Kidney glomerular epithelial cell (primary cell): ENCODE measurements at places on chromosomes 7 and 10.
A peak's percentile ranks its signal among the peaks of the same experiment; 100 is the strongest.

DNA sequence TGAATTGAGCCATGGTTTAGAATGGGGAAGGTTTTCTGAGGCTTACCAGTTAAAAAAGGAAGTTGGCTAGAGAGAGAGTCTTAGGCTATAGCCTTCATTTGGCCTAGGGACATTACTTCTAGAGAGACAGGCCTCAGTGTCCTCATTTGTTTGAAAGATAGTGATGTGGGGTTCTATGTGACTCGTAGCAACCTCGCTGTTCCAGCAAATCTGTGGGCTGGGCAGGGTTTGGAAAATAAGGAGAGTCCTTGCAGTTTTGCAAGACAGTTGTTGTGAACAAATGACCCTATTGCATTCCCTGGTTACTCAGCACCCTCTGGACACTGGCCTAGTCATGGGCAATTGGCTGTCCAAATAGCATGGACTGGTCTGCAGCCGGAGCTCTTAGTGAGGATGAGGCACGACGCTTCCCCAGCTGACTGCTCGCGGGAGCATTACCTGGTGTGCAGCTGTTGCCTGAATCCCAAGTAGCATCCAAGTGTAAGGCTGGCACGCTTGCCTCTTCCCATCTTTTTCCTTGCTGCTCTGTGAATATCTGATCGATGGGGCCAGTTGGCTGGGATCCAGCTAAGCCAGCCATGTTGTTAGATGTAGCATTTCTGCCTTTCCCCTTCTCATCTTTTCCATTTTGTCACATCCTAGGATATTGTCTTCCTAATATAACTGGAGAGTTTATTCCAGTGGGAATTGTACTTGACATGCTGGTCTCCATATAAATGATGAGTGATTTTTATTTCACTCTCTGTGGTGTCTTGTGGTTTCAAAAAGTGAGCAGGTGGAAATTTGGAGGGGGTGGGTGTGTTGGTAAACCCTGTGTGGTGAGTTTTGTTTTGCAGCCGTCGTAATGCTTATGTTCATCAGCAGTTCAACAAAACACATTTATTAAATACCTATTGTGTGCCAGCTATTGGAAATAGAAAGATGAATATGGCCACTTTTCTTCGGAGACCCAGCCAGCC lies 99.8 kb downstream of the SND1 start:
- DNase-seq = no peak

DNA sequence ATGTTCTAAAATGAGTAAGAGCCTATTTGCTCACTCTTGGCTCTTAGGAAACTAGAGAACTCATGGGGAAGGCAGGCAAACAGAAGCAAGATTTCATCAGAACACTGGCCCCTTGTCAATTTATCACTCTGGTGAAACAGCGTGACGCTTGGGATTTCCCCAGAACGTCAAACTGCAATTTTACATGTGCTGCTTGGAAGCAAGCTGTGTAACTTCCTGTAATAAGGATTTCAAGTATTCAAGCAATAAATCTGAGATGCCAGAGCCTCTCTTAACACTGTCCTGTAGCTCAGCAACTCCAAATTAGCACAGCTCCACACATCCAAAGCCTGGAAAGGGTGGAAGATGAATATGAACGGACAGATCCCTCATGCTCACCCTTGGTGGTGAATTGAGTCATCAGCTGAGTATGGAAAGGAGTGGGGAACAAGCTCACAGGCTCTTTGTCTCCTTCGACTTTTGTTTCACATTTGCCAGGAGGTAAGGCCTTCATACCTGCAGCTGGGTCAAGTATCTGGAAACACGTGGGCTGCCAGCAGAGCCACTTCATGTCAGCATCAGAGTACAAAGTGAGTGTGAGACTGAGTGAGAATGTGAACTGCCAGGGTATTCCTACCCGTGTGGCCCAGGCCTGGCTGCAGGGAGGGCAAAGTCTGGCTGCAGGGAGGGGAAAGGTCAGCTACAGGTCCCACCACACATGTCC lies 140.4 kb upstream of the NAMPT start:
- peak; percentile 93 for DNase-seq

GRCh38 chr7:113078331-113078730 lies 8.3 kb downstream of the GPR85 start:
- DNase-seq = no peak

DNA sequence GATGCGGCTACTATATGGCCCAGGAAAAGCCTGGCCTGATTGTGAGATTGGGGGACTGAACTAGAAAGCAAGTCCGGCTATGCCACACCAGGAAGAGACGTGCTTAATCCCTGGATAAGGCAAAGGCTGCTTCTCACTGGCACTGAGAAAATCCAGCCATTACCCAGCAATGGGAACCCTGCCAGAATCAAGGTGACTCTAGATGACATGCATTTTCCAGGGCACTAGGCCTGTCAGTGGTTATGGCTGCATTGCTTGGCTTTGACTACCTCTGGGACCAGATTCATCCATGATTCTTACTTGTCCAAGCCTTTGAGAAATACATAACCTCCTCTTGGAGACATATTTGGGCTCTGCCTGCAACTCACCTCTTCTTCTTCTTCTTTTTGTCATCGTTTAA lies 317.2 kb downstream of the GRID1 start:
- no peak for DNase-seq

DNA sequence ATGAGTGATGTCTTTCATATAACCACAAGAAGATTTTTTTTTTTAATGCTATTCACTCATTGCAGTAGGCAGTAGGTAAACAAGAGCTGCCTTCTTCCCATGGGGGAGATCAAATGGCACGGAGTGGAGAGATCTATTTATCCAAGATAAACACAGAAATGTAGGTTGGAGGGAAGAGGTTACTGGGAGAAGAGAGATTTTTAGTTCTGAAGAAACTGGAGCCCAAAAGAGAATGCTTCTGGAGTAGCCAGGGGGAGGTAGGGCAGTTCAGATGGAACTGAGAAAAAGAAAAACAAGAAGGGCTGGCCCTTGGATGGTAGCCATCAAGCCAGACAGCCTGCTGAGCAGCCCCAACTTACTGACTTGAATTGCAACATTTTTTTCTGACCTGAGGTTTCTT lies 270.1 kb upstream of the TPK1 start:
- DNase-seq = no peak

- DNase-seq = no peak
Measured at GRCh38 chr7:74299401-74299800, 10.2 kb downstream of the CLIP2 start.

- no peak for DNase-seq
Measured at GRCh38 chr7:66921918-66922486, 977 bp downstream of the TMEM248 start.

GRCh38 chr10:29304264-29304994 lies 15.6 kb downstream of the LYZL1 start:
- DNase-seq = peak; percentile 56

DNA sequence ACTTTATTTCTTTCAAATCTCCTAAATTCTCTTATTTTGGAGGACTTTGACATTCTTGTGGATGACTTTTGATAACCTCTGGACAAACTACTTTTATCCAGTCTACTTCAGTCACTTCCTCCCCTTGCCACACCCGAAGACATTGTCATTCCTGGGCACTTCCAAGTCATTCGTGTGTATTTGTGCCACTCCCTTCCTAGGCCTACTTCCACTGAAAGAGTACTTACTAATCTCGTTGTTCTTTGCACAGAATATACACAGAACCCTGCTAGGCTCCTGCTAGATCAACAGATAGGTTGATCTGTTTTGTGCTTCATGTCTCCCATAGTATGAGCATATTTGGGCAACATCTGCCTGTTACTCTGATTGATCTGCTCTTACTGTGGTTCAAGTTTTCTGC lies 355.4 kb downstream of the HGF start:
- no peak for DNase-seq

- DNase-seq = no peak
Measured at GRCh38 chr7:46297515-46297914, 376.4 kb upstream of the IGFBP3 start.

- no peak for DNase-seq
Measured at GRCh38 chr7:96354881-96355280, 33.0 kb upstream of the SLC25A13 start.

GRCh38 chr10:13847201-13847631 lies 260.5 kb downstream of the PRPF18 start:
- no peak for DNase-seq

GRCh38 chr10:75772153-75772887 lies 340.9 kb downstream of the LRMDA start:
- DNase-seq = no peak

- no peak for DNase-seq
Measured at GRCh38 chr7:144622745-144623144, 213.1 kb downstream of the TPK1 start.

- DNase-seq = peak; percentile 45
Measured at GRCh38 chr10:72260976-72261783, 12.5 kb upstream of the DDIT4 start.

DNA sequence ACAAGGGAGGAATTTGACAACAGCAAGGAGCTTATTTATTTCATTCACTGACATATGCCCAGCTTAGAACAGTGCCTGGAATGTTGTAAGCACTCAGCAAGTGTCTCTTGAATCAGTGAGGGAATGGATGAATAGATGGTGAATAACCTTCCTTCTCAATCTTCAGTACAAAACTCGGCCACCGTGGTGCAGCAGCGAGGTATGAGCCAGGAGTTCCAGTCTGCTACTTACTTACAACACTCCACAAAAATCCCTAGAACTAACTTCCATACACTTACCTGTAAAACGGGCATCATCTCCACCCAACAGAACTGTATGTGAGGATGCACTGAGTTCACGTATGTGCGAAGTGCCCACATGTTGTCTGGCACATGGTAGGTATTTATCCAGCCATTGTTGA lies 237.4 kb downstream of the WDR11 start:
- DNase-seq = peak; percentile 66

- DNase-seq = peak; percentile 98
Measured at GRCh38 chr10:95229724-95230627, 35.9 kb downstream of the ACSM6 start.

GRCh38 chr7:120472892-120473291 lies 199.9 kb downstream of the KCND2 start:
- no peak for DNase-seq

DNA sequence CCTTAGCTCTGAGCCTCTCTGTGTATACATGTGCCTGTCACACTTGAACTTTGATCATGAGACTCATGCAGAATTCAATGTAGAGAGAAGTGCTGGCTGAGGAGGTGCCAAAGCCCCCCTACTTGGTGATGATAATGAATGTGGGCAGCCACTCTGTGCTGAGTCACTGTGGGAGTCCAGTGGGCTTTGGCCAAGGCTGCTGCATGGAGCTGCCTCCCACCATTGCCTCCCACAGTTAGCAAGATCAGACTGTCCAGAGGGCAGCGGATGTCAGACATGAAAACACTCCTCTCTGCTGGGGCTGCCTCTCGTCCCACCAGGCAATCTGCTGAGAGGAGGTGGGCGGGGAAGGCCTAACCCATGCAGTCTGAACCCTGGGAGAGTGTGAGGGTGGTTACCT lies 180.3 kb downstream of the SH2D4B start:
- peak; percentile 4 for DNase-seq

GRCh38 chr7:41277561-41277960 lies 425.3 kb downstream of the INHBA start:
- DNase-seq = no peak

DNA sequence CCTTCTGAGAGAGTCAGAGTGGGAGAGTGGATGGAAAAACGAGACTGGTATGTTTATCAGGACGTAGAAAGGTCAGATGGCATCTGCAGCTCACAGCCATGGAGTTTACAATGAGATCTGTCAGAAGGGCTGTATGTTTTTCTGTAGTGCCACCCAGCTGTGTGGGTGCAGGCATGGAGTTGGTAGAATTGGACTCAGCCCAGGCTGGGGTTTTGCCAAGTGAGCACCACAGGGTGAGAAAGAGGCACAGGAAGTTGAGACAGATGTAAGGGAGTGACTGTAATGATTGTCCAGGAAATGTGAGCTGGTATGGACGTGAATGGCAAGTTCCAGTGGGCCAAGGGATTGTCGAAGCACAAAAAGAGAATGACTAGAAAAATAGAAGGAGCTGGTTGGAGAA lies 9.1 kb upstream of the ZYX start:
- peak; percentile 17 for DNase-seq

DNA sequence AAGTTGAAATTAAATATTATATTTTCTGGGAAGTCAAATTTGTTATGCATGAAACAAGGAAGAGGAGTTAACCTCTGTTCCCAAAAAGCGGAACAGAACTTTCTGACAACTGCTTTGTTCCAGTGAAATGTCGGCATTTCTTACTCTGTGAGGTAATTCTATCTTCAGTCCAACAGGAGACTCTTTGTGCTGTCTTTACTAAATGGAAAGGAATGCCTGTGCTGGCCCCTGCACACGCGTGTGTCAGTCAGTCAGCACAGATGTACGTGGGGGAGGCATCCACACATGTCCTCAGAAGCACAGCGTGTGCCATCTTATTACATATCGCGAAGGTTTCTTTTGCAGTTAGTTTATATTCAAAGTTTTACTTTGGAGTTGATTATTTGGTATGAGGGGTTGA lies 37.5 kb downstream of the NET1 start:
- peak; percentile 77 for DNase-seq

GRCh38 chr7:101896941-101897340 lies 79.5 kb downstream of the CUX1 start:
- no peak for DNase-seq

- no peak for DNase-seq
Measured at GRCh38 chr7:100266576-100267354, 40.7 kb upstream of the SPDYE3 start.

- DNase-seq = no peak
Measured at GRCh38 chr10:69579464-69580060, 6.3 kb upstream of the NEUROG3 start.

DNA sequence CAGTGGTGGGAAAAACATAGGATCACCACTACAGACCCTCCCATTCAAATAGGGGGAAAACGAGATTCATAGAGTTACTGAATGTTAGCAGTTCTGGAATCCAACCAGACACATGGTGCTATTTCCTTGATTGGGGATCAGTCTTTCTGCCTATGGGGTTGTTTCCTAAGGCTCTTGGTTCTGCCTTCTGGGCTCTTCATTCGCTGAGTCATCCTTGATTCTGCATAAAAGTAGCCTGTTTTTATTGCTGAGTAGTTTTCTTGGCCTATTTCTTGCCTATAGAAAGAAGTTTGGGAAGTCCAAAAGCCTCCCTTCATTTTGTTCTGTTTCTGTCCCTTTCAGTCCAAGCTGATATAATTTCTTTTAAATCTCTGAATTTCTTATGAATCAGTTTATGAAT lies 99.3 kb upstream of the OIT3 start:
- no peak for DNase-seq

- DNase-seq = no peak
Measured at GRCh38 chr7:109322833-109323232, 753.2 kb downstream of the DNAJB9 start.

DNA sequence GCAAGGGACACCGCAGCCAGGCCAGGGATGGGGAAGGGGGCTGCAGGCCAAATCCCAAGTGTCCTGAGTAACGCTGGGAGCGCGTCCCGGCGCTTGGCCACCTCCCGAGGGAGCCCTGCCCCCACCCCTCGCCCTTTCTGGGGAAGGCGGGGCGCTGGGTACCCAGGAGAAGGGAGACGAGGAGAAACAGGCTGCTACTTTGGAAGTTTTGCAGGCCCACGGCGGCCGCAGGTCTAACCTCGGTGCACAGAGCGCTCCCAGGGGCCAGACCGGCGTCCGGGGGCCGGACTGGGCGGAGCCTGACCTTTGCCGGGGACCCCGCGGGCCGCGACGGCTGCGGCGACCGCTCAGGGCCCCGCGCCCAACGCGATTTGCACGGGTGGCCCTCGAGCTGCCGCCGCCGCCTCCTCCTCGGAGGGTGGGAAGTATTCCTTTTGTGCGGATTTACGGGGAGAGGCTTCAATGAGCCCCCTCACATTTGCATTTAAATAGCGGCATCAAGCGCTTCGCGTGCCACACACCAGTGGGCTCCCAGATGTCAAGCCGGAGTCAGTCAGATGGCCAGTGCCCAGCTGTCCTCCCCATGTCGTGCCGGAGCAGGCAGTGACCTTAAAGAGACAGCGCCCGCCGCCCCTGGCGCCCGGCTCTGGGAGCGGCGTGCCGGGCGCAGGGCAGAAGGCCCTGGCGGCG lies 3.0 kb upstream of the EBF3 start:
- no peak for DNase-seq

- no peak for DNase-seq
Measured at GRCh38 chr10:78341953-78342614, 308.4 kb downstream of the RPS24 start.
